ENCODE measurements at places on chromosomes 6 and 20. TPM values are rescaled to one million over a fixed set of nuclear protein-coding genes. Genes with fewer than 3 reads are reported as not detected.

DNA sequence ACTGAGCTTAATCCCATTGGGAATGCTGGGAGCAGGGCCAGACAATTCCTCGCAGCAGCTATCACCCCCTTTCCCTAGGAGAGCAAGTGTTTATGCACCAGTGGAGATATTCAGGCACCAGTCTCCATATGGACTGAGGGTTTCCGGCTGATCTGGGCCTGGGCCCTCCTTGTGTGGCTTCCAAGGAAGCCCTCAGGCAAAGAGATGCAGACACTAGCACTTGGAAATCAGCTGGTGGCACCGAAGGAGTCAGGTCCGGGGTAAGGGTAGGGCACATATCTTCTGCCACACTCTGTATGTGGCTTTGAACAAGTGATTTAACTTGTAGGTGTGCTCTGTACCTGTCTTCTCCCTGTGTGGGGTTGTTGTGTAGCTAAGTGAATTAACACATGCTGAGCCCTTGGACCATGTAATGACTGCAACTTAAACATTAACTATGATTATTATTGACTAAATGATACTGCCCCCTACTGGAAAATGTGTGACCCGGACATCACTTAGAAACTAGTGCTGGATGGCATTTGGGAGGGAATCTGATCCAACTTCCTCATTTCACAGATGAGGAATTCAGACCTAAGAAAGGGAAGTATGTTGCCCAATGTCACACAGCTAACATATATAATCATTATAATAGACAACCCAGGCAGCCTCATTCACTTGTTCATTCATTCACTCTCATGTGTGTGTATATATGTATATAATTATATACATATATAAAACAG lies 19.3 kb upstream of the WFDC2 start:
- DNase-seq = peak; percentile 80

TBC1D22B gene
- 12.5 TPM for total RNA-seq

- DNase-seq = no peak
Observed at GRCh38 chr6:52566201-52566600, 10.7 kb downstream of the TRAM2 start.

DNA sequence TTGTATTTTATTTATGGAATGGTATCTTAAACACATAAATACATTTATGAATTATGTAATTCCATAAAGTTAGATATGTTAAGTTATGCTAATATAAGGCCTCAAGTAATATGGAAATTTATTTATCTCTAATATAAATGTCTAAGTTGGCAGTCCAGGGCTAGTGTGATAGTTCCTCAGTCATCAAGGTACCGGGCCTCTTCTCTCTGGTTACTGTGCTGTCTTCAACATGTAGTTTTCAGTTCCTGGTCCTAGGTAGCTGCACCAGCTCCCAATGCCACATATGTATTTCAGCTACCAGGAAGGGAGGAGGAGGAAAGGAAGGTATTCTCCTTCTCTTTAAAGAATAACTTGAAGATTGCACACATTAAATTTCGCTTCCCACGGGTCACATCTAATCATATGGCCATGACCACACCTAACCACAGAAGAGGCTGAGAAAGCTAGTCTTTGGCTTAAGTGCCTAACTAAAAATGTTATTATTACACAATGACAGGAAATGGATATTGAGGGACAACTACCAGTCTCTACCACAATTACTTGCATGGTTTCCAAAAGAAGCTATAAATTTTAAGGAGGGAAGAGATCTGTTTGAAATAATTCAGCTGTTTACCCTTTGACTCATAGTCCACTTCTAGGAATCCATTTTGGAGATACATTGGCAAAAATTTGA lies 68.6 kb downstream of the BCKDHB start:
- no peak for DNase-seq

DNA sequence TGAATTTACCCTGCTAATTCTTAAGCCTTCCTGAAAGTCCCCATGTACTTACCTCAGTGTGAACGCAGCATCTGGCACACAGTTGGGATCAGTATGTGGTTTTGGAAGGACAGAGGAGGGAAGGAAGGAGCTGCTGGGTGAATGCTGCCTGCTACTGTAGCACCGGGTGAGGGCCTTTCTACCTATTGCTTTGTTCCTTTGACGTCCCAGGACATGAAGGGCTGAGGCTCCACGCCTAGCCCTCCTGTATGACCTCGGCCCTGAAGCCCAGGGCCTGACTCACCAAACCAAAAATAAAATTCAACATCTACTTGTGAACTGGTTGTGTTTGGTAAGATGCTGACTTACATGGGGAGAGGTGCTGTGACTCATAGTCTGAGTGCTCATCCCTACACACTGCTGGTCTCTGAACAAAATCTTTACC lies 51.1 kb downstream of the ARID1B start:
- peak; percentile 84 for DNase-seq

MAP7 gene
- 21.5 TPM for total RNA-seq

GRCh38 chr6:132872923-132873322 lies 58.6 kb downstream of the RPS12 start:
- no peak for DNase-seq

DNA sequence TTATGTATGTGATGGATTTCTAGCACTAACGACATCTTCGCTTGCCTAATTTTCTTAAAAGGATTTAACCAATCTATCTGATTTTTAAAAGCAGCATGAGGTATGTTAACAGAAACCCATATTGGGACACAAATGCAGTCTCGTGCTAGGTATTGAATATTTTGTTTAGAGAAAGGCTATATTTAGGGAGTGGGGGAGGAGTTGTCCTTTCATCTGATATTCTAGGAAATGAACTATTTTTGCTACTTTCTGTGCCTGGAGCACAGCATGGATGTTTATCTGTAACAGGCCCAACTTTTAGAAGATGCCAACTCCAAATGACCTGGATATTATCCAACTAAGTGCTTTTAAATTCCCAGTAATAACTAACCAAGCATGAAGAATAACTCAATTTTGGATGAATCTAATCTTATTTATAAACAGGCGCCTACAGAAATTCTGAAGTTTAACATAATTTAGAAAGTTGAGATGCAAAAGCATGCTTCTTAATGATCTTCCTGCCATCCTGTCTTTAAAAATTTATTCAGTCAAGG lies 317.1 kb upstream of the CHD6 start:
- no peak for DNase-seq

DNA sequence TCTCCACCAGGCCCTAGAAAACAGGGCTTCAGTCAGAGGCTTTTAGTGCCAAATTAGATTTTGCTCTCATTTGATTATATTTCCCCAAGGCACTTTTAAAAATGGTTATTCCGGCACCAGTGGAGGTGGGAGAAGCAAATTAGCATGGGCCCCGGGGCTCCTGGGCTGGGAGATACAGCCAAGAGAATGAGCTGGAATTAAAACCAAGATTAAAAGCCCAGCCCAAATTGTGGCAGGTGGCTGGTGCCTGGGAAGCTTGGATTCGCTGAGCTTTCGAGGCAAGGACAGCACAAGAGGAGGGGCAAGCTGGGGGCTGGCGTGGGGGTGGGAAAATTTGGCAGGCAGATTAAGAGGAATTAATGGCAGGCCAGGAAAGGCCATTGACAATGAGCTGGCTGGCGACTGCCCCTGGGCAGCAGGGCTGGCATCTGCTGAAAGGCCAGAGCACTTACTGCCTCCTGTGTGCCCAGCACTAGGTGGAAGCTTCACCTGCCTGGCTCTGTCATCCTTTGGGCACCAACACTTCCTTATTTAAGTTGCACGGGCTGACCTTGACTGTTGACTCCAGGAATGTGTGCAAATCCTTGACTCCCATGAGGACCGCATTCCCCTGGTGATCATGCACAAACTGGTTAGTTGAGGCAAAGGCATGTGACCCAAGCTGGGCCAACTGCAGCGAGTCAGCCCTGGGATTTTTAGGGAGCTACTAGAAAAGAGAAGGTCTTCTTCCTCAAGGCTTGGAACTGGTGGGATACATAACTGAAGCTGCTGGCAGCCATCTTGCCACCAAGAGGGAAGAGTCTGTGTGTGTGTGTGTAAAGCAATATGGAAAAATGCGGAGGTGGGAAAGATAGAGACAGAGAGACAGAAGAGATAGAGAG lies 76.1 kb downstream of the SULF2 start:
- no peak for DNase-seq
